Kidney (tissue), 22 donors: ENCODE measurements at places on chromosomes 6 and 20.

GRCh38 chr6:143513410-143513809 lies 1.9 kb upstream of the FUCA2 start:
- peak; percentile 10 for DNase-seq

- DNase-seq, result no peak
Observed at GRCh38 chr6:29419516-29419915, 4.8 kb downstream of the OR12D1 start.

GRCh38 chr6:37556881-37557644 lies 57.4 kb upstream of the CCDC167 start:
- peak; percentile 78 for DNase-seq

DNA sequence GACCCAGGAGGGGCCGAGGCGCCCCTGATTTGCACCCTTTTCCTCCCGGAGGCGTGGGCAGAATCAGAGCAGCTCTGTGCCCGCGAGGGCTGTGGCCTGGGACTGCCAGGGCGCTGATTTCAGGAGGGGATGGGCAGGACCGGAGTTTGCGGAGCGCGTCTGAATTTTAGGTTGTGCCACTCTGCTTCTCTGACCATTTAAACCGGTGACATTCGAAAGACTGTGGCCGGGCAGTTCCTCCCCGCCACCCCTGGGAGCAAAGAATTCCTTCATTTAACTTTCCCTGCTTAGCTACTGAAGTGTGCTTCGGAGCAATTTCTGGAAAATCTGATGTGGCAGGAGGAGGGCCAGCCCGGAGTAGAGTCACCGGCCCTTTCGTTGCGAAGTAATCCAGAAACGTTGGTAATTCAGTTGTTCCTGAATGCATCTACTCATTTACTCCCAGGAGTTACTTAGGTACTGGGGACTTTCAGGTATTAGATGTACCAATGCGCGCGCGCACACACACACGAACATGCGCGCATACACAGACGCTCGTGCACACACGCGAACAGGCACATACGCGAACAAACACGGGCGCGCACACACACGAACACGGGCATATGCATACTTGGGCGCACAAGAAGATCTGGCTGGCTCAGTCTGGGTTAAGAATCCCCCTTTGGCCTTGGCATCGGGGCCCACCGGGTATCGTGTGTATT lies 568 bp downstream of the CCDC170 start:
- peak; percentile 88 for DNase-seq

DNA sequence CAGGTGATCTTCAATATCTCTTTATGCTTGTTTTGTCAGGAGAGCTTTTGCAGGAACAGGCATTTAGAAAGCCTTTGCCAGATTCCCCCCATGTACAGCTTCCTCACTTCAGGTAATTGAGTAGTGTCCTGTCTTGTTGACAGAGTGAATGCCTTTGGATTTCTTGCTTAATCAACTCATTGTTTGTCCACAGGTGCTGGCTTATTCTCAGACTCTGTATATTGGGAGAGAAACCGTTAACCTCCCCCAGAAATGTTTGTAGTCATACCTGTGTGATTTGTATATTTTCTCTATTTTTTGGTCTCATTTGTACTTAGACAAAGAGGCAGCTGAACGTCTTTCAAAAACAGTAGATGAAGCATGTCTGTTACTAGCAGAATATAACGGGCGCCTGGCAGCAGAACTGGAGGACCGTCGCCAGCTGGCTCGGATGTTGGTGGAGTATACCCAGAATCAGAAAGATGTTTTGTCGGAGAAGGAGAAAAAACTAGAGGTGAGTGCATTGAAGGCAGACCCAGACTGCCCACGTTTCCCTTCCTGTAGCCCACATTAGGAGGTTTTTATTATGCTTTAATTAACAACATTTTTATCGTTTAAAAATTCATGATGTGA lies 32.3 kb downstream of the RPRD1B start:
- no peak for DNase-seq

- no peak for DNase-seq
Observed at GRCh38 chr6:142953373-142954273, 8.6 kb upstream of the HIVEP2 start.

DNA sequence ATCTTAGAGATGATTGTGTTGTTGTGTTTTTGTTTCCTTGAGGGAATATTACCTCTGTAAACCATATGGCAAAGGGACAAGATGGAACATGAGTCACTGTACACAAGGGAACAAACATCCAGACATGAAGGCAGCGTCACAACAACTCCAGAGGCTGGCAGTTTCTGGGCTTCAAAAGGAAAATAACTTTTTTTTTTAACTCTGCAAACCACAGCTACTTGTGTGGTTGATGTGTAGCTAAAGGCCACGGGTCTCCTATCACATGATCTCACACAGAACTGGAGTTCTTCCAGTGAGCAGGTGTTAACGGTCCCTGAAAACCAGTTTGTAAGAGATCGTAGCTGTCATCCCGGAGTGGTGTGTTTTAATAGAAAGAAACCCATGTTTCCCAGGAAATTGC lies 33.2 kb upstream of the HBS1L start:
- no peak for DNase-seq

GRCh38 chr6:128403618-128404444 lies 116.6 kb downstream of the PTPRK start:
- no peak for DNase-seq

DNA sequence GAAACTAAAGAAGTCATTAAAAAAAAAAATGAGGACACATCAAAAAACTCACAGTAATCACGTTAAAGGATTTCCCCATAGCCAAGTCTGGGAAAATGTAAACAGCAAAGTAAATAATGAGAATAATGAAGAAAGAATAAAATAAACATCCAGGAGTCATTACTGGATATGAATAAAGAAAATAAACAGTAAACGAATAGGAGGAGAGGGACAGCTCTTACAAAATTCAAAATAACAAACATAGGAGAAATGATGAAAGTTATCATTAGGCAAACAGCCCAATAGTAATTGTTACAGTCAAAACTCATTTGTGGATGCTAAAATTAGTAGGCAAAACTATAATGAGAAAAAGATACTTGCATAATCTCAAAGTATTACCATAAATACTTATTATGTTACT lies 8.0 kb upstream of the UBD start:
- DNase-seq, result no peak

GRCh38 chr20:40307997-40308396 lies 381.0 kb downstream of the MAFB start:
- DNase-seq, result no peak

DNA sequence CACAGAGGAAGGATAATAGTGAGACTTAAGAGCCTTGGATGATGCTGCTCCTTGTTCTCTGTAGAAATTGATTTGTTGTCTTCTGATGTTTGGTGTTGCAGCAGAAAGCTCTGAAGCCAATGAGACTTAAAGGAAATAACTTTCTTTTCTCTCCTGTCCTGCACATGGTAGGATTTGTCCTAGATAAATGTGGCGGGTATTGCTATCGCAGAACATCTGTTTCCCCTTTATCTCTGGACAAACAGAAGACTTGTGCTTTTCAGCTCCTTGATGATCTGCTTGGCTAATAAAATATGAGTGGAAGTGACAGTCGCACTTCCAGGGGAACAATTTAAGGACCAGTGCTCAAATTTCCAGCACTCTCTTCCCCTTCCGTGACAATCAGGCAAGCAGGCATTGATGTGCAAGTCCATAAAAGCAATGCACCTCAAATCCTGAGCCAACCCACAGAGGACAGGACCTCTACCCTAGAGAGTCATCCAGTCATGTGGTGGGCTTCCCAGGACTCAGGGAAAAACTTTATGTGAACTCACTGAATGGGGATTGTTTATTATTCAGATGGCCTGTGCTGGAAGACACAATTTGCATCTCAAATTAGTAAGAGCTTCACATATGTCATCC lies 9.9 kb upstream of the NCR2 start:
- no peak for DNase-seq

DNA sequence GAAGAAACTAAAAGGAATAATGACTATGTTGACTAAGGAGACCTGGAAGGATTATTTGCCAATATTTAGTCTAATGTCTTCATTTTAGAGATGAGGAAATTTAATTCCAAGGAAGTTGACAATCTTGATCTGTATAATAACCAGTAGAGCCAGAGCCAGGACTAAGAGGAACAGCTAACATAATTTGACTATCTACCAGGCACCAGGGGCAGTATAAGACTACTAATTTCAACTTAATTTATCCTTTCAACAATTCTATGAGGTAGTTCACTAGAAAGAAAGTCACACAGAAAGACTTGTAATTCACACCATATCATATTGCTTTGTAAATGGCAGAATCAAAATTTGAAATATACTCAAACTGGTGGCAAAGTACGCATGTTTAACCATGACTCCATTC lies 273.0 kb upstream of the STXBP5 start:
- no peak for DNase-seq

- DNase-seq, result no peak
Observed at GRCh38 chr20:32638848-32639247, 34.9 kb downstream of the C20orf203 start.
